ENCODE measurements at places on chromosomes 6 and 20.

DNA sequence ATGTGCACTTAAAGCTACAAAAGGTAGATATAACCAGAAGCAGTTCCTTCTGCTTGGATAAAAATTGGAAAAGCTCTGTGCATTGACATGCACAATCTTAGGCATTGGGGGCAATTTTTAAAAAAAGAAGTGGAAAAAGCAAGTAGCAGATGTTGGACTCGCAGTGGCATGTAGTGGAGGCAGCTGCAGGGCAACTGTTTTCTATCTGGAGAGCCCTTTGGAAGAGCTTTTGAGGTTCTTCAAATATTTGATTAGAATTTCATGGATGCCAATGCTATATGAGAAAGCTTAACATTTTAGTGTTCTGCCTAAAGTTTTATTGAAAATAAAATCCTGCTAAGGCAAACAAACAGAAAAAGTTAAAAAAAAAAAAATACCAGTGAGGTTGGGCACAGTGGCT lies 388.3 kb upstream of the RNF217 start:
- peak; percentile 22 for DNase-seq

DNA sequence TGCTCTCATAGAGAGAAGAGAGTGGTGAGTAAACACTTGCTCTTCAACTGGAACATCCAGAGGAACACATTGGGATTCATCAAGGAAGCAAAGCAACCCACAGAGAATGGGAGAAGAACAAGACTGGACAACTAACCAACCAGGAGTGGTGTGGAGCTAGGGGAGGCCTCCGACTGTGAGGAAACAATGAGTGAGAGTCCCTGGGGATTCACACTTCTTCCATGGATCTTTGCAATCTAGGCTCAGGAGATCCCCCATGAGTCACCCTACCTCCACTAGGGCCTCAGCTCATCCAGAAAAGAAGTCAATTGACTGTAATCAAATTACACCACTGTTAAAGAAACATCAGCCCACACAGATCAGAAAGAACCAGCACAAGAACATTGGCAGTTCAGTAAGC lies 42.3 kb upstream of the CLVS2 start:
- no peak for DNase-seq

DNA sequence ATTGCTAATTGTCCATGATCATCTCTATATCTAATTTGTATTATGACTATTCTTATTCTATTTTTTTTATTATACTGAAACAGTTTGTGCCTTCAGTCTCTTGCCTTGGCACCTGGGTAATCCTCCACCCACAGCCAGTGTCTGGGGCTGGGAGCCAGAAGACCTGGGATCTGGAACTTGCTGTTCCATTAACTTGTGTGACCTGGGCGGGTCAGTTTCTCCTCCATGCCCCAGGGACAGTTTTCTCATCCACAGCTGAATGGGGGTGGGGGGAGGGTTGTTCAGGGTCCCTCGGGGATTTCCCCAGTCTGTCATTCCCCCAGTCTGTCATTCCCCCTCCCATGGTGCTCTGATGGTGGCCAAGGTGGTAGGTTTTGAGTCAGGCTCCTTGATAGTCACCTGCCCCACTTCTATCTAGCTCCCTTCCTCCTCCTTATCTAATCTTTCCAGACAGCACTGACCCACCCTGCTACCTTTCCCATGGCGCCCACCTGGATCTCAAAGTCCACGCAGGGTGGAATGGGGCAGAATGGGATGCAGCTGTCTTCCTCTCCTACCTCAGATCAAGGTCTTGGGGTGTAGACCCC lies 10.9 kb downstream of the ITPR3 start:
- no peak for DNase-seq

GRCh38 chr6:112253498-112253840 lies 898 bp downstream of the LAMA4 start:
- DNase-seq = peak; percentile 28

Measured in lung (tissue), 17 donors.